Common myeloid progenitor, CD34-positive (primary cell): ENCODE measurements at places on chromosomes 4 and X.

GRCh38 chr4:148029781-148030180, 297.9 kb downstream of the ARHGAP10 start:
- DNase-seq, result no peak

- DNase-seq, result no peak
Measured at GRCh38 chrX:68659786-68660185, 12.3 kb downstream of the STARD8 start.

DNA sequence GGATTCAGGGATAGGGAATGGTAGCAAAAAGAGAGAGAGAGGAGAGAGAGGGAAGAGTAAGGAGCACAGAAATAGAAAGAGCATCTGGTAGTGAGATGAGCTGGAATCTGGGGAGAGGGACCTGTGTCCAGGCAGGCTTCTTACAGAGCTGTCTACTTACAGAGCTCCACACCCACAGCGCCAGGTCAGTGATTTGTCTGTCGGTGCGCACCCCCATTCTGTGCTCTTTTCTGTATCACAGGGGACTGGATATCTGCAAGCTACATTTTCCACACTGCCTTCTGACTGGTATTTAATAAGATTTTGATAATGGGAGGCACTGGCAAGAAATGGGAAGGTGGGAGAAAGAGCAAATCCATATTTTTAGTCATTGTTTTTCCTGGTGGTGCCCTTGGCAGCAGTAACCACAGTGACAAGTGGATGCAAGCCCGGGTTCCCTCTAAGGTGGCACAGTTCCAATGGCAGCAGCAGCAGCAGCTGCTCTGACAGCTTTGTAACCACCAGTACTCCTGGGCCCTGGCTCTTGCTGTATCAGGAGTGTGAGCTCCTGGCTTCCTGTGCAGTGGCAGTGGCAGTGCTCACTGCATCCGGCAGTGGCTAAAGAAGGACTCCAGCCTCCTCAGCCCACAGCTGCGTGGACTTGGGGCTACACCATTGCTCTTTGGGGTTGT, 300.5 kb downstream of the TRIML1 start:
- DNase-seq, result no peak

GRCh38 chrX:38205039-38205438, 15.6 kb downstream of the SRPX start:
- DNase-seq, result no peak

DNA sequence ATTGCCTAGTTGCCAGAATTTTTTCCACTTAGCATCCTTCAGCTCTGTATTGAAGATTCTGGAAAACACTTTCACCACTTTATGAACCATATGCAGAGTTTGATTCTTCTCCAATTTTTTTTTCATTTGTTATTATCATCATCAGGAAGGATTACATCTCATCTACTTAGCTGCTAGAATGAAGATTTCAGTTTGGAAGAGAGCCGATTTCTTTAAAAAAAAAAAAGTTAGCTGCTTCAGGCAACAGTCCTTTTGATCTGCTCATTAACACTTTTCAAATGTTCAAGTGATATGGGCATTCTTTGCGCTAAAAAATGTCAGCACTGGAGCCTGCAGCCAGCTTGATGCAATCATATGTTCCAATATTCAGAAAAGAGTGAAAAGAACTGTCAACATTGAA, 76.2 kb downstream of the ANTXR2 start:
- DNase-seq, result no peak

DNA sequence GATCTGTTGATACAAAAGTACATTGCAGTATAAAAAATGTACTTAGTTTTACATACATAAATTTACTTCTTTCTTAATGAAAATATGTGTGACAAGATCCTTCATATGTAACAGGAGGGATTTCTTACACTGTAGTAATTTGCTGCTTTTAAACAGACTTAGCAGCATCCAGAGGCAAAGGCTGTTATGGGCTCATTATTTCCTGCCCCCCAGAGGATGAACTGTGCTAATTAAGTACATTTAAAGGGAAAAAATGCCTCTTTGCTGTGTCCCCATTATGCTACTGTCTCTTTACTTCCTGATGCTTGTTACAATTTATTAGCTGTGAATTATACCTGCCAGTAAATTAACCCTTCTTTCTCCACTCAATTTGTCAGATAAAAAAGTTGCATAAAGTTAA, 47.1 kb downstream of the NDST3 start:
- no peak for DNase-seq

DNA sequence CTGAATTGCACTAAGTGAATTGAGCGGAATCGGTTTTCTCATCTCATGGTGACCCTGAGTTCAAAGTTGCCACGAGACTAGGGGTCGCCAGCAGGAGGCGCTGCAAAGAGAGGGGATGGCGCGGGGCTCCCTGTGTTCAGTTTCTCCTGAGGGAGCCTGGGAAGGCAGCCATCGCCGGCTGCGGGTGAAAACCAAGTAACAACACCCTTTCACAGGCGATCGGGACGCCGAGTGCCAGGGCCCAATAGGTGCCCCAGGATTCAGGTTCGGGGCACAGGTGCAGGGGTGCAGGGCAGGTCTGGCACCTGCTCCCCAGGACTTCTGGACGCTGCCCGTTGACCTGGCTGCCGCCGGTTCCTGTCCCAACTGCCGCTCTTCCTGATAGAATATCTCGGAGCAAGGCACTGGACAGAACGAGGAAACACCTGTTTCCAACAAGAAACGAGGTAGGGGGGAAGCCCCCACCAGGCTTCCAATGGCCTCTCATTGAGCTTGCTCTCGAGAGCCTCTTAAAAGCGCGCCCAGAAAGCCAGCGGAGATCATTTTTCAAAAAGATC, 1.1 kb upstream of the FGF16 start:
- DNase-seq, result peak; percentile 63

GRCh38 chrX:118730500-118731247, 3.3 kb downstream of the IL13RA1 start:
- no peak for DNase-seq

DNA sequence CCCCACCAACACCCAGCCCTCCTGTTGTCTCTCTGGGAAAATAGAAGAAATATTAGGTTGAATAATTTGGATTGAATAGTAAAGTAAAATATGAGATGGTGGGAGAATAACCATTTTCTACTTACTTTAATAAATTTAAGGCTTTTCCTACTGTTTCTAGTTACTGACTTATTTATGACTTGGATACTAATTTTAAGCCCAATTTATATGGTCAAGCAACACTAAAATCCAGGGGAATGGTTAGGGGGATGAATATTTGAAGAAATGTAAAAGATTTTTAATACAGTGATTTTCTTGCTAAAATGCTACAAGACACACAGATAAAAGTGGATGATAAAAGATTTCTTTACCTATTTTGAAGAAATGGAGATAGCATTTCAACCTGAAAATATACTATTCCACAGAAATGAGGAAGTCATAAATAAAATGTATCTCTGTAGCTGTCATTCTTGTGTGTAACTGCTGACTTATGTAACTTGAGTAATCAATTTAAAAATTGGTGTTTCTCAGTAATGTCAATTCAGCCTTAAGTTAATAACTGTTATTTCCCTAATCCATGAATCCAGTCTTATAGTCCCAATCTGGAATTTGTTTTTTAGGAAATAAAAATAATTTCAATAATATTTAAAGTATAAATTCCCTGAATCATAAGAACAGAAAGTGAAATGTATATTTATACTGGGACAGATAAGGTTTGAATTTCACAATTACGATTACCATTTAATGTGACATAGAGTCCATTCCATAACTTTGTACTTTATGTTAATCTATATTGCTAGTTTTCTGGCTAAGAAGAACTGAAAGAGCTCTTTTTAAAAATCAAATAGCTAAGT, 24.3 kb upstream of the IL2 start:
- peak; percentile 27 for DNase-seq

GRCh38 chr4:92334716-92335350, 31.1 kb downstream of the GRID2 start:
- no peak for DNase-seq

DNA sequence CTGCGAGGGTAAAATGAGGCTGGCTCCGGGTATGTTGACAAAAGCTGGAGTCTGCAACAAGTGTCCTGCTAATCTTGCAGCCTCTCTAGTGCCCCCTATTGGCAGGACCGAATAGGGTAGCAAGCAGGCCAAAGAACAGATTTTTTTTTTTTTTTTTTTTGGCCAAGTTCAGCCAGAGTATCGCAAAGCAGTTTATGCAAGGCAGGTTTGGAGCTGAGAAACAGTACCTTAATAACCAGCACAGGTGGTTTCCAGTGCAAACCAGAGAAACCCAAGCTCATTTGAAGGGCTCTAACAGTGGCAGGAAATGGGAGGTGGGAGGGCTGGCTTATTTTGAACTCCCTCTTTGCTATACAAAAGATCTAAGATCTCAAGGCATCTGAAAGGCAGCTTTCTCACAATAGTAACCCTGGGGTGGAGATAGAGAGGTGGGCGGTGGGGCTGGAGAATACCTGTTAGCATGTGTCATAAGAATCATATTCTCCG, 38.2 kb upstream of the OCIAD2 start:
- peak; percentile 19 for DNase-seq

DNA sequence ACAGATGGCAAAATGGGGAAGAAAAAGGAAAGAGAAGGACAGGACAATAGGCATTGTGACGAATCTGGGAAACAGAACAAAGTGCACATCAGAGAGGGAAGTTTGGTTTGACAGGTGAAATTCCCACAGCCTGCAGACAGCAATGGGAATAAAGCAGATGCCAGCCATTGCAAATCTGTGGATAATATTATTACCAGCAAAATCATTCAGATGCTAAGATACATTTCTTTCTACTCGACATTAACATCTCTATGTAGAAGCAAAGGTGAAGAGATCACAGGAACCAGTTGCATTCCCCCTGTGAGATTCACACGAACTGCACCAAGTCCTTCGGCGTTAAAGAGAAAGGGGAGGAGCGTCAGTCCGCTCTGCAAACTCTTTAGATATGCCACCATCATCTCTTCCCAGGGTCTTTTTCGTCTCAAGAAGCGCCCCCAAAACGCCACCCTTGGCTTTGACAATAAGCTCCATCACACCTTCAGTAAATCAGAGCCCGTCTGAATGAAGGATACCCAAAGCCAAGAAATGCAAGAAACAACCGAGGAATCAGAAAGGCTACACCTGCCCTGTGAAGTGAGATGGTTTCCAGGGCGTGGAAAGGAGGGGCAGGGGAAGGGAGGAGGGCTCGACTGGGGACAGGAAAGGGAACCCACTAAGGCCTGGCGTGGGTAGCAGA, 1.9 kb downstream of the NEUROG2 start:
- DNase-seq, result peak; percentile 44

DNA sequence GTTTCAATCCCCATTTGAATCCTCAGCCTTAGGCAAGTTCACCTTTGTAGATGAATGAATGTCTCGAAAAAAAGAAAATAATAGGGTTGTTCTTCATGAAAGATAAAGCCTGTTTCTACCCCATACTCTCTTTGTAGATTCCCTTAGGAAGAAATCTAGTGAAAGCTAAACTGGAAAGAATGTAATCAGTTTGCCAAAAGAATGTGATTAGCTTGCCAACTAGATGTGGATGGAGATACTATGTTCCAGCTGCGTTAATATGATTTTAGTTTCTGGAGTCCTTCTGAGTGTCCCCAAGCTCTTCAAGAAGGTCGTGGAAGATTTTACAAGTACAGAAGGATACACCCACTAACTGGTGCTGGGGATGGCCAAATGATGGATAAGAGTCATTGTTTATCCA, 162.3 kb upstream of the EDNRA start:
- DNase-seq, result no peak

DNA sequence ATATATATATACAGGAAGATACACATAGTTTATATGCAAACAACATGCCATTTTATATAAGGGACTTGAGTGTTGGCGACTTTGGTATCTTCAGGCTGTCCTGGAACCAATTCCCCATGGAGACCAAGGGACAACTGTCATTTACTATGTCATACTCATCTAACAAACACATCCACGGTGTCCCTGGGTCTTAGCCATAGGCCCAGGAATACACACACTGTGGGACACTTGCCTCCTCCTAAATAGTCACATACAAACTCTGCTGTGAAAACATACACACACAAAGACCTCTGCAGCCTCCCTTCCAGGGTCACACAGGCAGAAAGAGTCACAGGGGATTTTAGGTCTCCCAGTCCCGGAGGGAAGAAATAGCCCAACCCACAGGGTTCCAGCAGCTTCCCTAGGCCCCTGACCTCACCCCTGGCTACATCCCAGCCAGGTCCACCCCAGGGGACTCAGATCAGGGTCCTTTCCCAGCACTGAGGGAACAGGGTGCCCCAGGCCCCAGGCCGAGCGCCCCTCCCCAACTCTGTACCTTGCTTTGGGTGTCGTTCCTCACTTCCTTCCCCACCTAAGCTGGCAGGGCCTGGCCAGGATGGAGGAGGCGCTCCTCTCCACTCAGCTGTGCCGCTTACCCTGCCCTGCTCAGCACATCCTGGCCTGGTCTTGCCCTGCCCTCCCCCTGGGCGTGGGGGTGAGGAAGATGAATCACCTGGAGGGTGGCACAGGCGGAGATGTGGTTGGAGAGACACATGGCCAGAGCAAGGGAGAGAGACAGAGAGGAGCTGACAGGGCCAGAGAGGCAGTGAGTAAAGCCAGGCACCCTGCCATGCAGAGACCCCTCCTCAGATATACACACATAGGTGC, 21.8 kb downstream of the FGD1 start:
- DNase-seq, result no peak

- no peak for DNase-seq
Measured at GRCh38 chr4:132614682-132615081, 534.4 kb upstream of the PCDH10 start.

GRCh38 chrX:145292218-145292617, 44.9 kb downstream of the SPANXN1 start:
- DNase-seq, result peak; percentile 12

- no peak for DNase-seq
Measured at GRCh38 chr4:186798951-186799659, 75.4 kb upstream of the FAT1 start.

- DNase-seq, result no peak
Measured at GRCh38 chr4:26062215-26062614, 148.2 kb downstream of the SMIM20 start.

- peak; percentile 83 for DNase-seq
Measured at GRCh38 chr4:109998867-109999584, 86.3 kb downstream of the EGF start.

- peak; percentile 22 for DNase-seq
Measured at GRCh38 chr4:83723609-83724008, 187.7 kb downstream of the GPAT3 start.

DNA sequence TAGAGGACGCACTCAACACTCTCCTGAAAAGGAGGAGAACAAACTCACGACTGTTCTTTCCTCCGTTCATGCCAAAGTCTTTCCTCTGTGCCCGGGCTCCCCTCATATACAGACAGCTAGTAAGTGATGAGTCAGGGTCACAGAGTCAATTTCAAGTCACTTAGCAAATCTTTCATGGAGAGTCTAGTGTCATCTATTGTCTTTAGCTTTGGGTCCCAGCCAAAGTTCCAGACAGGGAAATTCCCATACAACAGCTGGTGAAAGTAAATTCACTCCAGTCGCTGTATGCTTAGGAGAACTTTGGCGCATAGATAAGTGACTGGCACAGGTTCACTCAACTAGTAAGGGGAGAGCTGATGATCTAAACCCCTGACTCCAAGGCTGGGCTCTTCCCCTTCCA, 226.5 kb downstream of the MID1 start:
- no peak for DNase-seq

GRCh38 chr4:62028745-62029144, 828.6 kb downstream of the ADGRL3 start:
- DNase-seq, result no peak

- no peak for DNase-seq
Measured at GRCh38 chrX:129659861-129660260, 5.1 kb upstream of the APLN start.

GRCh38 chr4:128310266-128310697, 22.7 kb upstream of the PGRMC2 start:
- no peak for DNase-seq
